ENCODE measurements at places on chromosomes 12 and 14. TPM values are rescaled to one million over a fixed set of nuclear protein-coding genes. Genes with fewer than 3 reads are reported as not detected.

GRCh38 chr12:114623737-114624136 is 60.2 kb downstream of the TBX3 start:
- DNase-seq: no peak

PLXNC1 gene
- 0.34 TPM for total RNA-seq

- DNase-seq: no peak
Measured at GRCh38 chr12:18123707-18124106, 33.7 kb upstream of the RERGL start.

GRCh38 chr14:96162741-96163140 is 41.9 kb upstream of the BDKRB2 start:
- no peak for DNase-seq
